ENCODE measurements at places on chromosomes 7 and 10. TPM values are rescaled to one million over a fixed set of nuclear protein-coding genes. Genes with fewer than 3 reads are reported as not detected.

- no peak for DNase-seq
These were observed 131.1 kb upstream of the PTN start for GRCh38 chr7:137474540-137475026.

Gene SUN3
- not detected for total RNA-seq

GRCh38 chr10:283916-284356 lies 148.7 kb downstream of the ZMYND11 start:
- DNase-seq, result no peak

Gene CPXM2
- 4.5 TPM for total RNA-seq

Data from left ventricle myocardium inferior (tissue), 1 donor.